Lower lobe of right lung (tissue), 2 donors: ENCODE measurements at places on chromosomes 16 and 17.

GRCh38 chr16:30481381-30481780 lies 8.8 kb downstream of the ITGAL start:
- DNase-seq: no peak

DNA sequence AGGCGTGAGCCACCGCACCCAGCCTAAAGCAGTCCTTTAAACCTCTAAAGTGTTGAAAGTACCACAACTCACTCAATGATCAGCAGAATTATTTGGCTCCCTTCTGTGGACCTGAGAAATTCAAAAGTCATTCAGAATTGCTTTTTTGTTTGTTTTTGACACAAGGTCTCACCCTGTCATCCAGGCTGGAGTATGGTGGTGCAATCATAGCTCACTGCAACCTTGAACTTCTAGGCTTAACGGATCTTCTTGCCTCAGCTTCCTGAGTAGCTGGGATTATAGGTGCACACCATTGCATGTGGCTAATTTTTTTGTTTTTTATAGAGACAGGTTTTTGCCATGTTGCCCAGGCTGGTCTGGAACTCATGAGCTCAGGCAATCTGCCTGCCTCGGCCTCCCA lies 44.3 kb downstream of the TRAF4 start:
- DNase-seq: no peak

- DNase-seq: no peak
Observed at GRCh38 chr16:50436271-50436670, 67.5 kb upstream of the BRD7 start.

GRCh38 chr16:53435066-53435688 lies 906 bp downstream of the RBL2 start:
- peak; percentile 74 for DNase-seq

DNA sequence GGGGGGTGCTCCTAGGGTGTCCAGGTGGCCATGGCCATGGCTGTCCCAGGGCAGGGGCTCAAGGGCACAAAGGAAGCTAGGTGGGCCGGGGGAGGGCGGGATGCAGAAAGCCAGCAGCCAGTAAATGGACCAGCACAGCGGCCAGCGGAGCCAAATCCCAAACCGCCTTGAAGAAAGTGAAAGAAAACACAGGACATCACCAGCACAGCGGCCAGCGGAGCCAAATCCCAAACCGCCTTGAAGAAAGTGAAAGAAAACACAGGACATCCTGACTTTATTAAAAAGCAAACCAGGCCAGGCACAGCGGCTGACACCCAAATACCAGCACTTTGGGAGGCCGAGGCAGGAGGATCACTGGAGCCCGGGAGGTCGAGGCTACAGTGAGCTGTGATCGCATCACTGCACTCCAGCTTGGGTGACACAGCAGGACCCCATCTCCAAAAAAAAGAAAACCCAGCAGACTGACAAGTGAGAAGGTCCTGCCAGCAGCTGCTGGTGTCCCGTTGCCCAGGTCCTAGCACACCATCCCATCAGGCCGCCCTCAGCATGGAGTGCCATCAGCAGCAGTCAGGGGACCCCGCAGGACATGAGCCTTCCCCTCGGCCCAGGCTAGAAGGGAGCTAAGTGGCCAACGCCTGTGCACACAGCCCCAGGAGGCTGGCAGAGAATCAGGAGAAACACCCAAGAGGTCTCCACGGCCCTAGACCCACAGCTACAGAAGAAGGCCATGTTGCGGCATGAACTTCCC lies 17.0 kb downstream of the SLC38A10 start:
- DNase-seq: no peak

GRCh38 chr17:38798614-38799500 lies 499 bp downstream of the PIP4K2B start:
- peak; percentile 70 for DNase-seq

DNA sequence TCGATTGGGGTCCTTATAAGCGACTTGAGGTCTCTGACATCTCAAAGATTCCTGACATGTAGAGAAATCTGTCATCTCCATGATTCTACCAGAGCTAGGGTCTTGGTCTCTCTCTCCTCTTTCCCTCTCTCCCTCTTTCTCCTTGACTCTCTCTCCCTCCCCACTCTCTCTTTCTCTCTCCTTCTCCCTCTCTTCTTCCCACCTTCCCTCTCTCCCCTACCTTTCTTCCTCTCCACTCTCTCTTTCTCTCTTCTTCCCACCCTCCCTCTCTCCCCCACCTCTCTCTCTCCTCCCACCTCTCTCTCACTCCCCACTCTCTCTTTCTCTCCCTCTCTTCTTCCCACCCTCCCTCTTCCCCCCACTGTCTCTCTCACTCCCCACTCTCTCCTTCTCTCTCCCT lies 32.6 kb downstream of the B4GALNT2 start:
- no peak for DNase-seq
